Nephron progenitor cell (in vitro differentiated cells): ENCODE measurements at places on chromosomes 4 and X.

- no peak for DNase-seq
Observed at GRCh38 chr4:5952975-5953951, 60.4 kb upstream of the CRMP1 start.

GRCh38 chr4:172806841-172807240, 361.8 kb upstream of the GALNT7 start:
- DNase-seq: no peak

- no peak for DNase-seq
Observed at GRCh38 chrX:78042601-78043000, 61.4 kb upstream of the PGK1 start.

DNA sequence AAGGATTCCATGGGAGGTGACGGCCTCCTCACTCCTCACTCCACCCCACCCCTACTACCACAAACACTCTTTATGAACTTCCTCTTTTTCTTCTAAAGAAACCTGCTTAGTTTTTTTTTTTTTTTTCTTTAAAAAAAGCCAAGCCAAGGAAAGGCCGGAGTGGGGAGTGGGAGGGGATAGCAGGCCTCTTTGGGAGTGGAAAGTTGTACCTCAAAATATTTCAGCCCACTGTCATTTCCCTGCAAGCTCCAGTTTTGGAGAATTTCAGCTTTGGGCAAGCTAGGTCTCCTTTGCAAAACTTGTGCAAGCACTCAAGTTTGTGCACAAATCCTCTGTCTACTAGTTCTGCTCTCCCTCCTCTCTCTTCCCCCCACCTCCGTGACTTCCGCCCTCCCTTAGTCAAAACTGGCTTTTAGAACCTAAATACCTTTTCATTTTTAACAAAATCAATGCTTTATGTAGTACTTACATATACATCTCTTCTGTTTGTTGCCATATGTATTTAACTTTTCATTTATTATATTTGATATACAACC, 512 bp upstream of the ANTXR2 start:
- DNase-seq: no peak
